ENCODE measurements at places on chromosomes 1 and 21.
A peak's percentile ranks its signal among the peaks of the same experiment; 100 is the strongest.

DNA sequence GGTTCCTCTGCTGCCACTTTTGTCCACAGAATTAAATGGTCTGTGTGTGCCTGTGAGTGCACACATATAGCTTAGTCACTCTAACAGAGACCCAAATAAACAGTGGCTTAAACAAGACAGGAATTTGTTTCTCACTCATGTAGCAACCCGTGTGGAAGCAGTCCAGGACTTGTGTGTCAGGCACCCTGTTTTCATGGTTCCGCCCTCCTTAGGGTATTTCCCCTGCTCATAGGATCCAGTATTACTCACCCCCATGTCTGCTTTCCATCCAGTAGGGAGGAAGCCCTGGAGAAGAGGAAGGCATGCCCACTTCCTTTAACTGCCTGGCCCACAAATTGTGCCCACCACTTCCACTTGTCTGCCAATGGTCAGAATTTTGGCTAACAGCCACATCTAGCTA lies 41.3 kb upstream of the TACSTD2 start:
- no peak for DNase-seq

GRCh38 chr1:181038399-181038873 lies 4.7 kb downstream of the MR1 start:
- peak; percentile 64 for DNase-seq

GRCh38 chr1:23795676-23796465 lies 4.7 kb downstream of the GALE start:
- DNase-seq = no peak

DNA sequence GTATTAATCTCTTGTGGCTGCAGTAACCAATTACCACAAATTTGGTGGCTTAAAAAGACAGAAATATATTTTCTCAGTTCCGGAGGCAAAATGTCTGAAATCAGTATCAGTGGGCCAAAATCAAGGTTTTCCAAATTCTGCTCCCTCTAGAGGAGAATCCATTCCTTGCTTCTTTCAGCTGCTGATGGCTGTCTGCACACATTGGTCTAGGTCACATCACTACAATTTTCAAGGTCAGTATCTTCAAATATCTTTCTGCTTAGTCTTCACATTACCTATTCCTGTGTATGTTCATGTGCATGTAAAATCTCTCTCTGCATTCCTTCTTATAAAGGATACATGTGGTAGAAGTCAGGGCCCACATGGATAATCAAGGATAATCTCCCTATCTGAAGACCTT lies 999.4 kb downstream of the KCNT2 start:
- DNase-seq = no peak

GRCh38 chr1:201109651-201110050 lies 2.6 kb downstream of the CACNA1S start:
- DNase-seq = no peak

DNA sequence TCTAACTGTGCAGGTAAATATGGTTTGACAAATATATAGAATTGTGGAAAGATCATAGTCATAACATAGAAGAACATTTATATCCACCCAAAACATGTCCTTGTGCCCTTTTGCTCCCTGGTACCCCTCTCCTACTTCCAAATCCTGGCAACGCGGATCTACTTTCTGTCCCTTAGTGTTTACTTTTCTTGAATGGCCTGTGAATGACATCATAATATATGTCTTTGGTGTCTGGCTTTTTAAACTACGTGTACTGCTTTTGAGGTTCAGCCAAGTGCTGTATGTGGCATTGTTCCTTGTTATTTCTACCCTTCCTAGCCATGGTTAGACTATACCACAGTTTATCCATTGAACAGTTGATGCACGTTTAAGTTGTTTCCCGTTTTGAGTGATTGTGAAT lies 155.6 kb downstream of the SDCCAG8 start:
- no peak for DNase-seq

All from stimulated activated naive CD8-positive, alpha-beta T cell treated with anti-CD3 and anti-CD28 coated beads, Interleukin-15, amount 100 ng/mL, for 72 hours (primary cell).